T-helper 1 cell (primary cell): ENCODE measurements at places on chromosomes 4 and X.
A peak's percentile ranks its signal among the peaks of the same experiment; 100 is the strongest.

DNA sequence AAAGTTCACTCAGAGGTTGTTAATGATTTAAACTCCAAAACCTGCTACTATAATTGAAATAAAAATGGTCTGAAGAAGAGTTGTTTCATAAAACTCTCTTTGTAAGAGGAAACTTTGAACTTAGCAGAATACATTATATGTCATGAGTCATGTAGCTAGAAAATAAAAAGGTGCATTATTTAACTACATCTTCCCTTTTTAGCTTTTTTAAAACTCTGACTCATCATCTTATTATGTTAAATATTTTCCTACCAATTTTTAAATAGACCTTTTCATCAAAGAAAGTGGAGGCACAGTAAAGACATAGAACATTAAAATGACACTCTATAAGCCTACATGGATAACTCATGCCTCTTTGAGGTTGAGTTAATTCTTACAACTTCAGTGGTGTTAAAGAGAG lies 1.2 kb upstream of the ZNF827 start:
- DNase-seq = no peak

- DNase-seq = no peak
These were observed at the start of gene FGF16 for GRCh38 chrX:77446908-77447652. Gene FGF16, plus strand, starts transcription at chrX:77447389. Its CDS starts 286 bp downstream, at chrX:77447675.

DNA sequence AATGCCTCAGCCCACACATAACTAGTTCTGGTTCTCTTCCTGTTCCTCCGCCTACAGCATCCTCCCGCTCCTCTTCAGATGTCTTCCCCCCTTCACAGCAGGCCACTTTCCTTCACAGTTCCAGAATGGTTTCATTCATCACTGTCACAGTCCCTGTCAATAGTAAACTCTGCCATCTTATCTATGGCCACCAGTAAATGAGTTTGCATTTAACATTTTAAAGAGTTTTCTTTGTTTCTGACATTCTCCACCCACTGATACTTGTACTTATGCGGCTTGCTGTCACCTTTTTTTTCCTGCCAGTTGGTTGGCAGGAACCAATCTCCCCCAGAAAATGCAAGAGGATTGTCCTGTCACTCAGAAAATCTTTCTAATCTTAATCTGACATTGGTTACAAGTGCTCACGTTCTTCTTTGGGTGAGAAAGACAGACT lies 114.1 kb downstream of the GLUD2 start:
- no peak for DNase-seq

GRCh38 chrX:111168314-111168713 lies 72.3 kb downstream of the PAK3 start:
- DNase-seq = no peak

- no peak for DNase-seq
These were observed 46.9 kb upstream of the YTHDC1 start for GRCh38 chr4:68396756-68397155.

GRCh38 chrX:149938881-149939654 lies 777 bp upstream of the EOLA2 start:
- peak; percentile 82 for DNase-seq

DNA sequence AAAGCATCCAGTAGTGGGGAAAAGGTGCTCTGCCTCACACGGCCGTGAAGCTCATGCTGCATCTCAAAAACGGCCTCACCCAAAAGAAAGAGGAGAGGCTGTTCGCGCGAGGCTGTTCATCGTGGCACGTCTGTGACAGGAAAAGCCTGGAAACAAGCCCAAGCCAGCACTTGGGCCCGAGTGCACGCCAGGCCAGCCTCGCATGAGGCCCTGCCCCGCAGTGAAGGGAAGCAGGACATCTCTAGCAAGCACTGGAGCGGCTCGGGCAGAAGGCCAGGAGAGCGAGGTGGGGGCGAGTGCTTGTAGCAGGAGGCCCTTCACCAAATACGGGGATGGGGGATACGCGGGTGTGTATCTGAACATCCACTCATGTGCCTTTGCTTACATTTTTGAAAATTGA lies 39.9 kb upstream of the MXD4 start:
- no peak for DNase-seq

DNA sequence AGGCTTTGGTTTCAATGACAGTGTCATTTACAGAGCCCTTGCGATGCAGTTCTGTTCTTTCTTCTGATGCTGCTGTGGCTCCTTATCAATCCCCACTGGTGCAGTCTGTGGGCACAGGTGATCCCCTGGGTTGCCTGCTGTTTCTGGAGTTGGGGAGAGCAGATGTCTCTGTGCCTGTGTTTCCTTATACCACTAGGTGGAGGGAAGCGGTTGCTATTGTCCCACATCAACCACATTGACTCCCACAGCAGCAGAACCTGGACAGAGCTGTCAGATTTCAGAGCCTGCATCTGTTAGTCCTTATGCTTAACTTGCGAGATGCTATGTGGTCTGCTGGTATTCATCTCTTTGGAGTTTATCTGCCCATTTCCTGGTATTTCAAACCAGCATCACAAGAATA lies 57.7 kb downstream of the NEIL3 start:
- DNase-seq = peak; percentile 24
